ENCODE measurements at places on chromosomes 7 and 10.

GRCh38 chr10:71603754-71604153 is 115.8 kb downstream of the C10orf105 start:
- no peak for DNase-seq

GRCh38 chr10:122503886-122504609 is 42.7 kb downstream of the HTRA1 start:
- DNase-seq = no peak

DNA sequence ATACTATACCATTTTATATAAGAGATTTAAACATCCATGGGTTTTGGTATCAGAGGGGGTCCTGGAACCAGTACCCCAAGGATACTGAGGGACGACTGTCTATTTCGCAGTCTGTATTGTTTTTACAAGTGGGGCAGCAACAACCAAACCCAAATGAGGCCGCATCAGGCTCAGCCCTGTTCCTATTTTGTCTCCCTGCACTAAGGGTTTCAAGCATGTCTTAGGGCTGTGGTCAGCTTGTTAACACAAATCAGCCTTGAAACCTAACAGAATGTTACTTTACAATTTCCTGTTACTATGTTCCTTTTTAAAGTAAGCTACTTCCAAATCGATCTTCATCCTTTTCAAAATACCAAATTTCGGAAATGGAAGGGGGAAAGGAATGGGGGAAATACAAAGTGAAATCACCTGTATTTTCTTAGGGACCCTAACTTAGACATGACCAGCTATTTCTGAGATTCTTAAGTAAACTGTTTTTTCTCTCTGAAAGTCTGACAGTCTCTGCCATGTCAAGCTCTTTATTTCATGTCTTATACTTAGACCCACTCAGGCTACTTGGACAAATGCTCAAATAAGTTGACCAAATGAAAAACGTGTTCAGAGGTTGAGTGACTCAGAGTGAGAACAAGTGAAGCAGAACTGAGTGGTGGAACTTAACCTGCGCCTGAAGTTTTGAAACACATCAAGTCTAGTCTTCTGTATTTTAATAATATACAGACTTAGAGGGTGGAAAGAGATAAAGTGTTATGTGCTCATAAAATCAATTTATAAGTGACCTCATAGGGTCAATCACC is 75.8 kb downstream of the C1GALT1 start:
- DNase-seq = no peak

GRCh38 chr7:30994206-30995100 is 30.7 kb downstream of the GHRHR start:
- no peak for DNase-seq

DNA sequence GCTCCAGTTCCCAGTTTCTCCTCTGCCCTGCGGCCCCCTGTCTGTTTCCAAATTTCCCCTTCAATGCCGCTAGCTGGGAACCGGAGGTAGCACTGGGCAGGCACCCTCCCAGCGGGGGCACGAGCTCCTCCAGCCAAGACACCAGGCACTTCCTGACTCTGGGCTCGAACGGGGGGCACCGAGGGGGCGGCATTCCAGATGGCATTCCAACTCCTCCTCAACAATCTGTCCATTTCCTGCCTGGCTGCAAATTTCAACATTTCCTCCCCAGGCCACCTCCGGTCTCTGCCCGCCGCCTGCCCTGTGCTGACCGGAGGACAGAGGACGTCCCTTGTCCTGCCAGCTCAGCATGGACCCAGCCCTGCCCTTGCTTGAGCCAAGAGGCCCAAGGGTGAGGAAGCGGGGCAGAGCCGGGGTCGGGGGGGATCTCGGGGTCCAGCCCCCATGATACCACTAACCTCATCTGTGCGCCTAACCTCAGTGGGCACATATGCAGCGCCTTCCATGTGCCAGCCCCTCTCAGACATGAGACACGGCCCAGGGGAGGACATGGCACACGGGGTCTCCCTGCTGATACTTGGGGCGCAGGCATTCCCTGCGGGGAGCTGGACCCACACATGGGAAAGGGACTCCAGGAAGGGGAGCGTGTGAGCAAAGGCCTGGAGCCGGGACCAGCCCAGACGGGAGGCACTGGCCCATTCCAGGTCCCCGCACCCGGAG is 58.0 kb downstream of the PDGFA start:
- DNase-seq = no peak

- DNase-seq = no peak
Measured at GRCh38 chr7:43771128-43771527, 12.6 kb downstream of the BLVRA start.

- no peak for DNase-seq
Measured at GRCh38 chr10:101113890-101114403, 17.2 kb upstream of the TLX1 start.

DNA sequence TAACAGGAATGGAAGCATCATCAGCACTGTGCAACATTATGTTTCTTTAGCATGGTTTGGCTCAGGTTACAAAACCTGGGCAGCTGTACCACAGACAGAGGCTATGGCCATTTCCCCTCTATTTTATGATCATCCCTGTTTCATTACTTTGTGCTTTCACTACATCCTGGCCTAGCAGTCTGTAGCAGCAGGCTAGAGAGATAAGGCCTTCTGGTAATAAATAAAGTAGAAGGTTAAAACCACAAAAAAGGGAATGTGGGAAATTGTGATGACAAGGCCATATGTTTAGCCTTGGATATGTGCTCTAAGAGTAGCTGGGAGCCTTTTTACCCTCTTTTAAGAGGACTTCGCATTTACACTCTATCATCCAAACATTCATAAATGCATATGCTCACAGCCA is 266.2 kb upstream of the PHF14 start:
- no peak for DNase-seq

- DNase-seq = no peak
Measured at GRCh38 chr7:54664235-54665228, 94.5 kb downstream of the SEC61G start.

DNA sequence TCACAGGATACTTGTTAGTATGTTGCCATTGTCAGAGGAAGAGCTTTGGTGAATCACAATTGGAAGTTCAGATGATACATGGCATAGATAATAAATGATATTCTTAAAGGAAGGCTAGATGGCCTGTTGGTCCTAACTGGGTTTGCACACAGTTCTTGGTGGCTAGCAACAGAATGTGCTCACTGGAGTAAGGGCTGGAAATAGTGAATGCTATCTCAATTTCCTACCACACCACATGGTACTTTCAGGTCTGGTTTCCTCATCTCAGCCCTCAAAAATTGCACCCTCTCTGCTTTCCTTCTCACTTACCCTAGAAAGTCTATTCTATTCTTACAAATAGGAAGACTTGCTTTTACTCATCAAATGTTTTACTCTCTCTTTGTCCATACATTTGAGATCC is 622.5 kb downstream of the ANKRD7 start:
- no peak for DNase-seq

Data from stimulated activated CD8-positive, alpha-beta memory T cell treated with anti-CD3 and anti-CD28 coated beads, Interleukin-4, amount 100 ng/mL, for 1 hour (primary cell).